ENCODE measurements at places on chromosomes 1 and 21. TPM values are rescaled to one million over a fixed set of nuclear protein-coding genes. Genes with fewer than 3 reads are reported as not detected.

Gene TAS1R3
- total RNA-seq = 0.24 TPM

Gene KCNJ9
- not detected for total RNA-seq

Gene RFX5
- total RNA-seq = 51.6 TPM

Gene ZBTB7B
- 46.4 TPM for total RNA-seq

Gene TTC13
- total RNA-seq = 19.3 TPM

- DNase-seq = no peak
These were observed 2.4 kb upstream of the BARHL2 start for GRCh38 chr1:90719330-90720144.

DNA sequence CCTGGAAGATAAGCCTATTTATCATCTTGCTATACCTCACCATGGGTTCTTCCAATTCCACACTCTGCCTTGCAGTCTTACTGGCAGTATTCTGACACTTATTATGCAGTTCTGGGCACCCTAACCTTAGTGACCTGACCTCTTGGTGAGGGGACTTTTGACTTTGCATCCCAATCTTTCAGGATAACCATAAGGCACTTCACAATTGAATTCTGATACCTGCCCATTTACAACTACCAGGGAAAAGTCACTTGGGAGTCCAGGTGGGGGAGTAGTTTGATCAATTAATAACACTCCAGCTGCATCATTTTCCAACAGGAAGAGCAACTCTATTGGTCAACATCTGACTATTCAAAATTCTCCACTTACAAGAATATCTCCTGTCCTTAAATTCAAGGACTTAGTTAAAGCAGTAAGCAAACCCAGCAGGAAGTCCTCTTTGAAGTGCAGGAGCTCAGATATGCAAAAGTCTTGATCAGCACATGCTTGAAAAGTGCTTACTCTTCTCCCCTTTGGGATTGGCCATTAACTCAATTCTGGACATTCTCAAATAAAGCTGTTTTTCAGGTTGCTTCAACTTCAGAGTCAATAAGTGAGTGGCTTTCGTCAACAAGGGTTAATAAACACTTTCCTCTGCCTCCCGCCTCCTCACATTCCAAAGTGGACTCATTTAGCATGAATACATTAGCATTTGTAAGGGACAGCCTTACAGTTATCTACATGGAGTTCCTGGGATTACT is 177.4 kb upstream of the NRIP1 start:
- DNase-seq = no peak

DNA sequence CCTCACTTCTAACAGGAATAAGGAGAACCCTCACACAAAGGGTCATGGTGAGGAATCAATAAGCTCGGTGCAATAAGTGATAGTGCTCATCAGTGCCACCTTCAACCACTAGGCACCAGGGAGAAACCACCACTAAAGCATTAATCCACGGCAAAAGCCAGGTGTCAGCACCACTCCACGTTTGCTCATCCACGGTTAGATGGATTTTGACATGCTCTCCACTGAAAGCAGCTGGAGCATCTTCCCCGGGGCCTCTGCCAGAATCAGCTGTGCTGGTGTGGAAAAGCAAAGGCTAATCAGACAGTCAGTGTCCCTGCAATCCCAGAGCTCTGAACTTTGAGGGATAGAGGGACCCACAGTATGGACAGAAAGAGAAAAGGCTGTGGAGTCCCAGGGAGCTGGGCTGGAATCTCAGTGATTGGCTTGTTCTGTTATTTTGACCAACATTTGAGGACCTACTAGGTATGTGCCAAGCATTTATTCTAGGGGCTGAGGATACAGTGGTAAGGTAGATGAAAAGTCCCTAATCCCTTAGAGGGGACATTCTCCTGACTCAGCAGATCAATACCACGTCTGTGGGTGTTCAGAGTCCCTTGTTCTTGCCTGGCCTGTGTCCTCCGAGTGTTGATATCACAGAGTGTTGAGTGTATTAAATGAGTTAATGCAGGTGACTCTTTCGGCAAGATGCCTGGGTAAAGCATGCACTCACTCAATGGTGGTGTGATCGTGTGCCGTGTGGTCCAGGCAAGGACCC is 41.3 kb downstream of the FHAD1 start:
- DNase-seq = no peak

All from aorta (tissue), 5 donors.